Epithelial cell of proximal tubule (primary cell): ENCODE measurements at places on chromosomes 5 and 9. TPM values are rescaled to one million over a fixed set of nuclear protein-coding genes. Genes with fewer than 3 reads are reported as not detected.

- no peak for DNase-seq
Observed at GRCh38 chr5:177087398-177088005, 787 bp downstream of the FGFR4 start.

DNA sequence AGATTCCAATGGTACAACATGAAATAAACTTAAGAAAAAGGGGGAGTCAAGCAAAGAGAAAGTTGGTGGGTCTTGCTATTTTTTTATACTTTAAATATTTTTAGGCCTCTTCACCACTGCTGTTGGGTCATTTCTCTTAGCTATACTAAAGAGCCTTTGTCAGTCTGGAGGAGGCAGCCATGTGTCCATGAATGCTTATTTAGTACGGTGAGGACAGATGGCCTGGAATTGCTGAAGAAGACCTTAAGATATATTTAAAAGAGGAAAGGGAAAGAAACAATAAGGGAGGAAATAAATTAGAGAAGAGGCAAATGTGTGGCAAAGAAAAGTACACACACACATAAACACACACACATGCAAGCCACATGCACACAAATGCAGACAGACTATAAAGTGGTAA lies 560.5 kb upstream of the MEF2C start:
- no peak for DNase-seq

Gene RELL2
- total RNA-seq: 3.3 and 10.3 TPM in 2 replicates

- DNase-seq: no peak
Observed at GRCh38 chr9:134875371-134875770, 5.2 kb upstream of the FCN2 start.

DNA sequence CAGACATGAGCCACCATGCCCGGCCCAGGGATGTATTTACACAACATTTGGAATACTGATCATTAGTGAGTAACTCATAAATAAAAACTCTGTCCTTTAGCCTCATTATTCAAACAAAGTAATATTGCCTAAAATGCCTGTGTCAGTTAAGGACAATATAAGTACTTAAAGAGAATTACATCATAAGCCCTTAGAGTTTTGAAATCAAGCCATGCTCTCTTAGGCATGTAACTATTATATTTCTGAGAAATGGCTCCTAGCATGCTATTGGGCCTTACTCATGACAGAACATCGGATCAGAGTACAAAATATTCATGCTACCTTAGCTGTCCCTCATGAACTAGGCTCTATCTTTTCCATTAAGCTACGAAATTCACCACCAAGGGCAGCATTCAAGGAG lies 309.3 kb downstream of the CHSY3 start:
- no peak for DNase-seq

DNA sequence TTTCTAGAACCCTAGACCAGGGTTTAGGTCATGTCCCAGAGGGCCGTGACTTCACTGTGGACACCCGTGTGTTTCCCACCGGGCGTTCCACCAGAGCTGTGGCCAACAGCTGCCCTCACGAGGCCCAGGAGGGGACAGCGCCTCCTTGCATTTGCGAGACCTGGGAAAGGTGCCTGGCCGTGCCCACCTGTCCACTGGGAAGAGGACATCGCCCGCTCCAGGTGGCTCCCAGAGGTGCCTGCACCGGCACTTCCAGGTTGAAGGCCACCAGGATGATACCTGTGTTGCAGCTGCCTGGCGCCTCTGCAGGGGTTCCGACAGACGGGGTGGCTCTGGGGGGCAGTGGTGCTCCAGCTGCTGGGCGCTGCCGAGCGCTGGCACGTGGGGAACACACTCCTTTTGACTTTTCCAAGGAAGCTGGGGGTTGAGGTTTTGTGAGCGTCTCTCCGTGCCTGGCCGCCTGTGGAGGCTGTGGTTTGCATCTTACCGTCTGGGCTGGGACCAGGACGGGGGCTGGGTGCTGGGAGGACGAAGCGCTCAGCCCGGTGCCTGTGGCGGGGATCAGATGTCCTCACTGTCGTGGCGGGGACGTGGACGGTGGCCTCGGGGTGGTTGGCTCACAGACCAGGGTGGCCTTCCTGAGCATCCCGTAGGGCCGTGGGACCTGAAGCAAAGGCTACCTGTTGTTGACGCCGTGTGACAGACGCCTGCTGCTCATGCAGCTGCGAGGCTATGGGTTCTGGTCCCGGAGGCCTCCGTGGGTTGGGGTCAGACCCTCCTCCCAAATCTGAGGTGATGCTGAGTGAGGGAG lies 19.2 kb downstream of the NKD2 start:
- DNase-seq: no peak

- no peak for DNase-seq
Observed at GRCh38 chr5:55350754-55351153, 43.0 kb downstream of the MTREX start.

GRCh38 chr9:91740701-91741100 lies 209.3 kb downstream of the ROR2 start:
- peak; percentile 41 for DNase-seq

Gene LECT2
- not detected in 2 replicates for total RNA-seq

DNA sequence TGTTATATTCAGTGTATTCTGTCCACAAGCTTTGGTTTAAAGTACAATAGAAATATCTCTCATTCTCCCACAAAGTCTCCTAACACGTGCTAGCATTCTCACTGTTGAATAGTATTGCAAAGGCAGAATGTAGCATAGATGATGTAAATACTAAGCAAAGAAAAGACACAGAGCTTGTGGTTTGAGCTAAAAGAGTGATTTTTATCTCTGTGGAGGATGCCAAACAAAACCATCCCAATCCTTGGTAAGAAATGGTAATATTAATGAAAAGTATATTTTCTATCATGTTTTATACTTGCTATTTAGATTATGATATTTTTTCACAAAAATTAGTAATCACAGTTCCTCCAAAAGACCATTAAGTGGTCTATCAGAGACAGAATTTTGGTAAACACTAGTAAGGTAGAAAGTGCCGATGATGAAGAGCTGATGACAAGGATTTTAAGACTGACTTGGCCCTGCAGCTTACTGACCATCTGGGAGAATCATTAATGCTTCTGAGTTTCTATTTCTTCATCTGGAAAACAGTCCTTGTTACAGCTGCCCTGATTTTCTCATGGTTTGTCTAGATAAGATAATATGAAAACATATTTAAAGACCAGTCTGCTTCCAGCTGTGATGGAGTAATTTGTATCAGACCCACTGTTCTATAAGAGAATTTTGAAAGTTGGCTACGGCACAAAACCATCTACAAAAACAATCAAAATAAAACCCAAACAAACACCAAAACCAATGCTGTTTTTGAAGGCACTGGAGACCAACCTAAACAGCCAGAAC lies 510.2 kb downstream of the SPATA31D1 start:
- no peak for DNase-seq

Gene ADGRD2
- not detected in 2 replicates for total RNA-seq

Gene SLC45A2
- not detected in 2 replicates for total RNA-seq

GRCh38 chr9:134636149-134636507 lies 5.5 kb upstream of the COL5A1 start:
- DNase-seq: no peak

DNA sequence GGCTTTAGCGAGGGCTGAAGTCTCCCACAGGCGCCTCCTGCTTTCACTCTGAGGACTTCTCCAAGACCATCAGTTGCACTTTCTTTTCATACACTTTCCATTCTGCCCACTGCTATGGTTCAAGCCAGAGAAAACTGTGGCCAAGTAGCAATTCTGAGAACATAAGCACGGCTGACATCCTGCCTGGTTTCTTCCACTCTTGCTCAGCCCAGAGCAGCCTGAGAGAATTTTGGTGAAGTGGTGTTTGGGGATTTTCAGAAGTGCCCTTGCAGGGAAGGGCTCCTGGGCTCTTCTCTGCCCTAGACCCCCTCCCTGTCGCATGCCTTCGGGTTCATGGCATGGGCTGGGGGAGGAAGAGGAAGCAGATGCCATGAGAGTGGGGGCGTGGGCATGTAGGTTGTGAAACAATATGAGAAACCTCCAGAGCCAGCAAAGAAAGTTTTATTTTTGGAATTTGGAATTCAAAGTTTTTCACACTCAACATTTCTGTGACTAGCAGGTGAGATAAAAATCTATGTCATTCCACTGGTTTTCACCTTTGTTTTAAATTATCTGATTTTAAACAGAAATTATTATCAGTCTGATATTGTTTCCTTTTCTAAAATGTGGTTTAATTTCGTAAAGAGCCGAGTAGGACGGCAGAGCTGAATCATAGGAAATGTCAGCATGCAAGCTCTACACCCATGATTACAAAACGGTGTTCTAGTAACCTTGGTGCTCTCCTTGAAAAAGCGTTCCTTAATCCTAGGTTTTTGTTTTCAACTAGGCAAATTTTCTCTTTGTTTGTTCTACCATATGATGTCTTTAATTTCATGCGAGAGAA lies 27.8 kb upstream of the TNFSF8 start:
- no peak for DNase-seq

GRCh38 chr9:105639936-105640335 lies 22.3 kb upstream of the TAL2 start:
- no peak for DNase-seq

- DNase-seq: no peak
Observed at GRCh38 chr5:153623751-153624450, 133.4 kb downstream of the GRIA1 start.

Gene PCDHGA7
- total RNA-seq: 0.23 and 0.29 TPM in 2 replicates

Gene ATP10B
- total RNA-seq: 0.06 TPM in 1 of 2 replicates, not detected in the other

Gene WDR38
- not detected in 2 replicates for total RNA-seq

DNA sequence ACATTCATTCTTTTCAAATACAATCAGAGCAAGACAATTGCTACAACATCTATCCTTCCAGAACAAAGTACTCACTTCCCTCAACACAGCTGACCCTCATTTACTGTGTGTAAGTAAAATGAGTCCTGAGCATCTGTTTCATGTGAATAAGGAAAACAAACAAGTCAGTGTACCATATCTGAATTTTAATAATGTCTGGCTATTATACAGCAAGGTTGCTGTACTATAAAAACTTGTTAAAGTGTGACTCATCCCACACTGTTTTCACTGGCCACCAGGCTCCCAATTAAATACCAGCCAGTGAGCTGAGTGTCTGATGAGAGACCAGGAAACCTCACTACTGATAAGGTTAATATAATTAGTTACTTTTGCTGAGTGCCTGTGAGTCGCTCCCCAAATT lies 339.8 kb downstream of the AGTPBP1 start:
- no peak for DNase-seq

Gene FRMD3
- 1.4 and 2.4 TPM in 2 replicates for total RNA-seq

DNA sequence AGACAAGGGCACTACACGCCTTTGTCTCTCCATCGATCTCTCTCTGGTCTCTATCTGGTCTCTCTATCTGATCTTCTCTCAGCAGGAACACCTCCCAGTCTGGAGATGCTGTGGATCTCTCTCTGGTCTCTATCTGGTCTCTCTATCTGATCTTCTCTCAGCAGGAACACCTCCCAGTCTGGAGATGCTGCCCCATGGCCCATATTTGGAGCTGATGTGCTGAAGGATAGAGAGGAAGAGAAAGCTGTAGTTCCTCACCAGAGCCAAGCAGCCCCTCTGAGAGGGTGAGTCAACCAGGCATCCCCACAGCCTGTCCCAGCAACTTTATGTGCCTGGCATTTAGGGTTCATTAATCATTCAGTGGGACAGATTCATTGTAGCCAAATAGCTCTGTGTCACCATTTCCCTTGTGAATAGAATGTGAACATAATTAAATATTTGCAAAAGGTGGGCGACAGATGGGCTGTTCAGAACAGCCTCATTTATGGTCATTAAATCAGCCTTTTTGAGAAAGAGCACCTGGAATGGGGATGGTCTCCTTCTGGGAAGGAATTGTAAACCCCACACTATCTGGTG lies 189.3 kb upstream of the MAST4 start:
- no peak for DNase-seq

Gene TSSK1B
- not detected in 2 replicates for total RNA-seq

GRCh38 chr5:178532666-178533065 lies 57.5 kb downstream of the COL23A1 start:
- no peak for DNase-seq

DNA sequence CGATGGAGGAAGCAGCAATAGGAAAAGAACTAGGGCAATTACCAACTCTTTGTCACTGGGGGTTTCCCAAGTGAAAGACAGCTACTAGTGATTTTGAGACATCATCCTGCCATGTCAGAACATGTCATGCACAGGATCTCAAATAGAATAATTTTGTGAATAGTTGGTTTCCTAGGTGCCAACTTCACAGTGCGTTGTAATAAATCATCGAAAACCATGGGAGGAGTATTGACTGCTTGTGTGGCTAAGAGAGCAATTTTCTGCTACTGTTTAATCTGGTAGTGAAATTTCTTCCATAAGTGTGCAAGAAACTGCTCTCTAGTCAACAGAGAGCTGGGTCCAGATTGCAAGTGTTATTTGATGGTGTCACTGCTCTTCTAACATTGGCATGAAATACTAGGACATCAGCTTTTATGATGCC lies 168.6 kb downstream of the NNT start:
- no peak for DNase-seq

Gene SLC36A2
- total RNA-seq: not detected in 2 replicates

Gene CENPK
- 23.6 and 31.8 TPM in 2 replicates for total RNA-seq

Gene PAM
- 94.5 and 200 TPM in 2 replicates for total RNA-seq
